ENCODE measurements at places on chromosomes 2 and 18.

DNA sequence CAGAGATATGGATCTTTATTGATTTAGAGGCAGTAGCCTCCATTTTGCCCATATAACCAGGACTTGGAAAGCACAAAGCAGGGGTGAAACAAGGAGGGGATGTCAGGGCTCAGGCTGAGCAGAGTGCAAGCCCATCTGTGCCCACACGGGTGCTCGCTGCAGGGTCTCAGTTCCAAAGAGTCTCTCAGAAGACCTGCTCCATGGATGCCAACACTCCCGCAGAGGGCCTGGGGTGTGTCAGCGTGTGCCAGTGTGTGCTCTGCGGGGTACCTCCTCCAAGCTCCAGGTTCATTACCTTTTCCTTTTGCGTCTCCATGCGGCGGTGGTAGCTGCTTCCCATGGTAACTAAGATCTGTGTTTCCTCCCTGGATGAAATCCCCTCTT, 107.5 kb downstream of the EIPR1 start:
- DNase-seq, result no peak

DNA sequence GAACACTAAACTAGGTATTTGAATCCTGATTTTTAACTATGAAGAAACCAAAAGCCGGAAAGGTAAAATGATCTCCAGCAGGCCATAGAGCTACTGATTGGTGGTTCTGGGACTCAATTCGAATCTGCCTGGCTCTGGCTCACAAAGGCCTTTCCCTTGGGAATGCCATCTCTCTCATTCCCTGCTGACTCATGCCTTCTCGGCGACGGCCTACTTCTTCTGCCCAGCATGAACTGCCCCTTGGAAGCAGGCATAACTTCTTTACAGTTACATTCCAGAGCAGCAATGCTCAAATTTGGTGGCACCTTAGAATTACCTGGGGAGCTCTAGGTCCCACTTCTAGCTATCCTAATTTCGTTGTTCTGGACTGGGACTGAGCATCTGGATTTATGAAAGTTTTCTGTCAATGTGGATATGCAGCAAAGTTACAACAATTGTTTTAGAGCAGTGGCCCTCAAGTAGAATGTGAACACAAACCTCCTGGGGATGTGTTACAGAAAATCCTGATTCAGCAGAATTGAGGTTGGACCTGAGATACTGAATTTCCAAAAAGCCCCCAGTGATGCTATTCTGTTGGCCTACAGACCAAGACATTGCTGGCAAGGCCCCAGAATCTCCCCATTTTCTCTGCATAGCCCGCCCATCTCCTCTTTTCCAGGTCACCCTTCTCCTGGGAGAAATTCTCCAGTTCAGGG, 261.1 kb downstream of the CNTNAP5 start:
- no peak for DNase-seq

- no peak for DNase-seq
Measured at GRCh38 chr18:8348051-8348720, 261.1 kb upstream of the RAB12 start.

GRCh38 chr2:120291401-120292311, 39.0 kb downstream of the RALB start:
- no peak for DNase-seq

DNA sequence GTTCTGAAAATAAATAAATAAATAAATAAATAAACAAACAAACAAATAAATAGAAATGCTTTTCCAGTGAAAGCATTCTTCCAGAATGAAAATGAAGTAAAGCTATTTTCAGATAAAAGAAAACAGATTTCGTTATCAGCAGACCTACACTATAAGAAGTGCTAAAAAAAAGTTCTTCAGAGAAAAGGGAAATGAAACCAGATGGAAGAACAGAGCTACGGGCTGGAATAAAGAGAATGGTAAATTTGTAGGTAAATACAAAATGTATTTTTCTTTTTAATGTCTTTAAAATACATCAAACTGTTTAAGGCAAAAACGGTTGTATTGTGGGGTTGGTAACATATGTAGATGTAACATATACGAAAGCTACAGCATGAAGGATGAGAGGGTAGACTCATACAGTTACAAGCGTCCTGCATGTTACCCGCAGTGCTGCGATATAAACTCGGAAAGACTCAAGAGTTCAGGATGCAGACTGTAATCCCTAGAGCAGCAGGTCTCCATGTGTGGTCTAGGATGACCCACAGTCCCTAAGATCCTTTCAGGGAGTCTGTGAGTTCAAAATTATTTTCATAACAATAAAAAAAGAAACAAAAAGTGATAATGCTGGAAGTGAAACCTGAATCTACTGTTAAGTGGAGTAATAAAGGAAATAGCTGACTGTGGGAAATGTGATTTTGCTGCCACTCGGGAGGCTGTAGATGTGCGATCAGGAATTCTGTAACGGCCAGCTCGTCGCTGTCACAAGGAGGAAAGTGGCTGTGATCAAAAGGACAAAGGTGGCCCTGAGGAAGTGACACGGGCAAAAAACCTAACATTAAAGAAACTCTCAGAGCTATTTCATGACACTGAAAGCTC, 5.3 kb upstream of the RAB12 start:
- no peak for DNase-seq

GRCh38 chr2:144521686-144522085, 1.8 kb upstream of the ZEB2 start:
- no peak for DNase-seq

DNA sequence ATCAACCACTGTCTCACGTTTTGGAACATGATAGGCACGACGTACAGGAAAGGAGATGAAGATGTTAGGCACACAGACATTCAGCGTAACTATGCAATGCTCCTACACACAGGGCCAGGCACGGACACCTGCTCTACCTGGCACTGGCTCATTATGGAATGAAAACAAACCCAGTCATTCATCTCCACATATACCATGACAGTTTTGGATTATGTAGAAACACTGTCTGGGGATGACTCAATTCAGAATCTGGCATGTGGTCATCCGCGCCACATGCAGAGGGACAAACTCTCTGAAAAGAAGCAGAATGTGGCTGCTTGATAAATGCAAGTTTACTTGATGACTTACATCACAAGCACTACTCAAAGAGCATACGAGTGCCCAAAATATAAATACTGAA, 29.5 kb upstream of the NFU1 start:
- no peak for DNase-seq

- DNase-seq, result no peak
Measured at GRCh38 chr2:84888401-84889276, 7.8 kb upstream of the TRABD2A start.

DNA sequence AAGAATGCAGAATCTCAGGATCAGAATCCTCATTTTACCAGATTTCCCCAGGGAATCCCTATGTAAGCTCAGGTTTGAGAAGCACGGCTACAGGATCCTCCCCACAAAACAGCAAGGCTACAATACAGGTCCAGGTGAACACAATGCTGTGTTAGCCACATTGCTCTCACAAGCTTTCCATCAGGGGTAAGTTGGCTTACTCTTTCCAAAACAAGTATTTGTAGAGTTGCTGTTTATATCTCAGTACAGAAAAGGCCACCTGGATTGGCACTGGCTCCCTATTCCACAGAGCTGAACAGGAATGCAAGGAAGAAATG, 11.0 kb downstream of the SPRED2 start:
- no peak for DNase-seq
